ENCODE measurements at places on chromosomes 7 and 10.

GRCh38 chr7:96203786-96204185 is 118.1 kb downstream of the SLC25A13 start:
- no peak for DNase-seq

GRCh38 chr7:114832906-114833595 is 88.8 kb upstream of the MDFIC start:
- no peak for DNase-seq

GRCh38 chr7:34190299-34190698 is 285.0 kb downstream of the BMPER start:
- no peak for DNase-seq

DNA sequence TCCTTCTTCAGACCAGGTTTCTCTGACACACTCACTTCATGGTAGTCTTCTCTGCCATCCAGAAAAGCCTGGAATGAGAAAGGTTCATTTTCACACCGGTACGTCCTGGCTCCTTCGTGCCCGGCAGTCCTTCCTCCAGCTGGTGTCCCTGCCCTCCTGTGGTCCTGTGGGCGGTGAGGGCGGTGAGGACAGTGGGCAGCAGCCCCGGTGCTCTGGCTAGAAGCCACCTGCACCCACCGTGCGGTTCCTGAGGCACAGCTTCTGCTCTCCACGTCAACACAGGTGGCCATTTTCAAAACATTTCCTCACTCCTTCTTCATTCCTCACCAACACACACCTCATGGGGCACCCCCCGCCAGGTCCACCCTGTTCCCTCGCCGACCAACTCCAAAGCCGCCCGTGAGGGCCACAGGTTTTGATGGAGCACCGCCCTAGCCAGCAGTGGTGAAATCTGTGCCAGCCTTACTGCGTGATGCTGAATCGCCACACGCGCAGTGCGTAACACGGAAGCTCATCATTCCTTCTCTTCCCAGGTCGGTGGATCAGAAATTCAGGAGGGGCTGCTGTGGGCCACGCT is 251.4 kb upstream of the RNF32 start:
- no peak for DNase-seq

DNA sequence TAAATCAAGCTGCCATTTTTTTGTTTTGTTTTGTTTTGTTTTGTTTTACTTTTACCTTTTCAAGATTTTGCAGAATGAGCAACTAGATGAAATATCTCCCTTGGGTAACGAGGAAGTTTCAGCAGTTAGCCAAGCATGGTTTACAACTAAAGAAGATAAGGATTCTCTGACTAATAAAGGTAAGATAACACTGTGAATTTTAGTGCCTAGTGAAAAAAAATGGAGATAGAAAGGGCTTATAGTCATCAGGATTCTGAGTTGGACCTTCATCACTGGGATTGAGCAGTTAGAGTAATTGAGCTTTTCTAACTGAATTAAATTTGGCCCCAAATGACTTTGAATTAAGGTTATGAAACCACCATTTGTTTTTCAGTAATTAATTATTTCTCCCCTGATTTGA is 21.2 kb downstream of the DMTF1 start:
- no peak for DNase-seq

GRCh38 chr10:55233505-55233904 is 432.5 kb upstream of the PCDH15 start:
- DNase-seq, result no peak

- no peak for DNase-seq
Observed at GRCh38 chr10:133400624-133401424, 6.9 kb downstream of the MTG1 start.

GRCh38 chr10:89845541-89846280 is 144.3 kb downstream of the KIF20B start:
- no peak for DNase-seq

DNA sequence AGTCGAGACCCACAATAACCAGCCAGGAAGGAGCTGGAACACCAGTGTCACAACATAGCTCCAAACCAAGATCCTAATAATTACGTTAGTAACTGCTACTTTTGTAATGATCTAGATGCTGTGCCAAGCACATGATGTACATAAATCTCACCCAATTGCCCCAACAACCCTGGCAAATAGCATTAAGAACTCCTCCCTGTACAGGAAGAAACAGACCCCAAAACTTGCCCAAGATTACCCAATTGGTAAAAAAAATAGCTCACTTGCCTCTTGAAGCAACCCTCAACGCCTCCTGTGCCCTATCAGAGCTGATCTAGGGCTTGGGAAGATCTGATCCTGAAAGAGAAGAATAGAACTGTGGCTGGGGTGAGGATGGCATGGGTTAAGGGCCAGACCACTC is 628.7 kb upstream of the AUTS2 start:
- DNase-seq, result no peak

DNA sequence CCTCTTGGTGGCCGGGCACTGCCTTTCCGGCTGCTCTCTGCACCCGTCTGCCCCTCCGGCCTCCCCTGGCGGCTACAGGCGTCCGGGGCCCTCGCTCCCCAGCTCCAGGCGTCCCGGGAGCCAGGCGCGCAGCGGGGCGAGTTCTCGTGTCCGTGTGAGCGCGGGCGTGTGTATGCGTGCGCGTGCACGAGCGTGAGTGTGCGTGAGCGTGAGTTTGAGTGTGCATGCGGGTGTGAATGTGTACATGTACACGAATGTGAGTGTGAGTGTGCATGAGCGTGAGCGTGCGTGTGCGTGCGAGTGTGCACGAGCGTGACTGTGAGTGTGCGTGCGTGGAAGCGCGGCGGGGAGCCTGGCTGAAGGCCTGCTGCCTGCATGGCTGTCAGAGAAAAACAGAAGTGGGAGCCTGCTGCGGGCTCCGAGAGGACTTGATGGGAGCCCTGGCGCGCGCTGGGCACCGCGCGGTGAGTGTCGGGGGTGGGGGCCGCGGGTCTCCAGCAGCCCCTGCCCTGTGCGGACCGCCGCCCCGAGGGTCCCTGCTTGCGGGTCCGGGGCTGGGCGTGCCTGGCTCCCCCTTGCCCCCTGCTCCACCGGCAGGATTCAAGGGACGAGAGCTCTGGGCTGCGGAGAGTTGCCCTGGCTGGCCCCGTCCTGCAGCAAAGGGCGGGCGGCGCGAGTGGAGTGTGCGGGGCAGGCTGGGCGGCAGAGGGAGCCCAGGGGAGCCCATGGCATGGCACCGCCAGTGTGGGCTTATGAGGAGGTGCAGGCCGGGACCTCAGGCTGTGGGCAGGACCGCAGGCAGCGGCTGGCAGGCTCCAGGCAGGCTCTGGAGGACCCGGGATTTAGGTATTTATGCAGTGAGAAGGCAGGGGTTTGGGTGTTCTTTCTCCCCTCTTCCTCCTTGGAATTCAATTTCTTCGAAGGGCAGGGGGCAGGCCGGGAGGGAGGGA is 75.8 kb upstream of the EN2 start:
- DNase-seq, result no peak

DNA sequence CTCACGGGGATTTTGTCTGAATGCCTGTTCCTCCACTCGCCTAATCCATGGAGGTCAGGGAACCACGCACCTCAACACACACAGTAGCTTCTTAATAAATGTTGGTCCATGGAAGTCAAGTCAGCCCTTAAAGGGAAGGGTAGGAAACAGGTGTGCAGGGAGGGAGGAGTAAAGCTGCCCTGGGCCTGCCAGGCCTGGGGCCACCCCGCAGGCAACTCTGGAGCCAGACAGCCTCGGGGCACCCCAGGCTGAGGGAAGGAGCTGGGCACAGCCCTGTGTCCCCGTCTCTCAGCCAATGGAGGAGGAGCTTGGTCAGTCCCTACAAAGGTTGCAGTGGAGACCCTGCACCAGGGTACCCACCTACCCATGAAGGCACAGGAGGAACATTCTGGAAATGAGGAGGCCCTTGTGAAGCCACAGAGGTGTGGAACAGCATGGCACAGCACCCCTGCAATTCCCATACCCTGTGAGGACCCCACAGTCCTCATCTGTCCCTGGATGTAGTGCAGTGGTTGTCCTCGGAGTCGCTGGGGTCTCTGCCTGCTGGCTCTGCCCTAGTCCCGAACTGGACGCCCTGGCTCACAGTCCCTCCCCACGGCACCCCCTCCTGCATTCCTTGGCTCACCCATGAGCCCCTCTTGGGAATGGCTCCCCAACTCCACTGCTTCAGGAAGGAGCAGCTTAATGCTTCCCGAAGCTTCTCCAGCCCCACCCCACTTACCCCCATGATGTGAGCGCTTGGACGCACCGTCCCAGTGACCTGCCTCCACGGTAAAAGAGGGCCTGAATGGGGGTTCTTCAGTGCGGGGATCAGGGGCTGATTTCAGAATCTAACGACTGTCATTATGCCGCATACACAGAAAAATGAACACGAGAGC is 79.2 kb upstream of the INSIG1 start:
- no peak for DNase-seq

DNA sequence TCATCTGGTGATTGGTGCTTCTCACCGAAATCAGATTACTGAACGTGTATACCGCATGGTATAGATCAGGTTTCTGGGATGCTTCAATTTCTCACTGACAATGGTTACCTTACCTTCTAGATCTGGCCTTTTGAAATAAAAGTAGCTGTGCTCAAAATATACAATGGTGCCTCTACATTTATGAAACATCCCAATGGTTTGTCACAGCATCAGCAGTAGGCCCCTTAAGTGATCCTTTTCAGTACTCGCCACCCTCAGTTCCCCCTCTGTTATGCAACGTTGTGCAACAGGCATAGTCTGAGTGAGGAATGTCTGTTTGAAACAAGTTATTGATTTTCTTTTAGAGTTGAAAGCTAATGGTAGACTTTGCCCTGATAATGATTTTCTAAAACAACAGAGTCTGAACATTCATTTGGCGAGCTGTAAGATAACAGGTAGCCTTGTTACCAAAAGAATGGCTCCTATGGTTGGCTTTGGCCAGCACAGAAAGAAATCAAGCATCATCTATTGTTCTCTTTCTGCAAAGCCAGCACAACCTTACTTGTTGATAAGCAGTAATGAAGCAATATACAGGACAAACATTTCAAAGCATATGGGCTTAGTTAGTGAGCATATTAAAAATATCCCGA is 693.9 kb downstream of the PARD3 start:
- DNase-seq, result no peak

- no peak for DNase-seq
Observed at GRCh38 chr10:96532523-96532922, 18.8 kb upstream of the TLL2 start.

DNA sequence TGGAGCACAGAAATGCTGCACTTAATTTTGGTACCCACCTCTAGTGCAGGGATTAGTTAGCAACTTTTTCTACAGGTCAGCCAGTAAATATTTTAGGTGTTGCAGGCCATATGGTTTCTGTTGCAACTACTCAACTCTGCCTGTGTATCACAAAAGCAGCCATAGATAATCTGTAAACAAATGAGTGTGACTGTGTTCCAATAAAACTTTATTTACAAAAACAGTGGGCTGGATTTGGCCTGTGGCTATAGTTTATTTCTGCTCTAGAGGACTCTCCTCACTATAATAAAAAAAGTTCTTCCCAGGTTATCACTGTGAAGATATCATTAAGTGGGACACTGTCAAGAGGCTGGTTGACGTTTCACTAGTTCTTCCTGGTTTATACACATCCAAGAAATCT is 65.8 kb downstream of the DNAJC12 start:
- DNase-seq, result no peak

- DNase-seq, result no peak
Observed at GRCh38 chr10:52961323-52961722, 188.7 kb upstream of the MBL2 start.

All from GM04503 (cell line).